ENCODE measurements at places on chromosomes 13 and 19. TPM values are rescaled to one million over a fixed set of nuclear protein-coding genes. Genes with fewer than 3 reads are reported as not detected.

DNA sequence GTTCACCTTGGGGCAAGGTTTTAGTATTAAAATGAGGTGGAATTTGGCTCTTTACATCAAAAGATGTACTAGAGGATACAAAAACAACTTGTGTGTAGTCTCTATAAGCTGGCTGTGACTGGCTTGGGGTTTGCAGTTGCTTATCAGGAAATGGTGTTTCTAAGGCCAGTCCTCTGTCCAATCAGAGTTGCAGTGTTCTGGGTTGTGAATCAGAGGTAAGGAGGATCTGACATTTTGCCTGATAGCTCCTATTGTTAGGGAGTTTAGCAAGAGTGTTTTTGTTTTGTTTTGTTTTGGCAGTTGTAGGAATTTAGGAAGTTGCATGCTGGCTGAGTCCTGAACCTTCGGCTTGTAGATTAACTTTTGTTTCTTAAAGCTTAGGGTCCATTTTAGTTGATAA lies 20.1 kb upstream of the ESD start:
- no peak overlapping the region for H3K4me3 ChIP-seq
- no peaks in the 10 kb centered on the region for H3K4me1 ChIP-seq
- H3K36me3 ChIP-seq: no peaks in the 10 kb centered on the region
- H3K27ac ChIP-seq: no peak overlapping the region
- H3K27me3 ChIP-seq: no peaks in the 10 kb centered on the region

DNA sequence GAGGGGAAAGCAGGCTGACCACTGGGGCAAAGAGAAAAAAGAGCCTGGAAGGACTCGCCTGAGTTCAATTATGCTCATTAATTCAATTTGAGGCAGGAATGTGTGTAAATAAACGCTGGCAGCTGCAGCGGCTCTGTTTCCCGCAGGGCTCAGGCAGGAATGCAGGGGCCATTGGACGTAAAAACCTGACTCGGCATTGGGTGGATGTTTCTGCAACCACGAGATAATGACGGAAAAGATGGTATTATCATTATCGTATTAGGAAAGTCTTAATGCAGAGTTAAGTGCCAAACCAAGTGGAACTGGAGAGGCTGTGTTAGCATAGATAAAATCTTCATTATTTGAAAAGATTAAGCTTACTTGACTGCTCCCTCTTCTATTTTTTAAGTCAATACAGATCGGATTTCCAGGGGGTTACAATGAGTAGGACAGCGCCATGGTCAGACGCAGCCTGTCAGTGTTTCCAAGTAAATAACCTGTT lies 169.8 kb downstream of the SHISA2 start:
- H3K27ac ChIP-seq: no peak overlapping the region
- no peaks in the 10 kb centered on the region for H3K36me3 ChIP-seq
- H3K4me1 ChIP-seq: no peaks in the 10 kb centered on the region
- DNase-seq: no peak
- no peak overlapping the region for H3K4me3 ChIP-seq

DNA sequence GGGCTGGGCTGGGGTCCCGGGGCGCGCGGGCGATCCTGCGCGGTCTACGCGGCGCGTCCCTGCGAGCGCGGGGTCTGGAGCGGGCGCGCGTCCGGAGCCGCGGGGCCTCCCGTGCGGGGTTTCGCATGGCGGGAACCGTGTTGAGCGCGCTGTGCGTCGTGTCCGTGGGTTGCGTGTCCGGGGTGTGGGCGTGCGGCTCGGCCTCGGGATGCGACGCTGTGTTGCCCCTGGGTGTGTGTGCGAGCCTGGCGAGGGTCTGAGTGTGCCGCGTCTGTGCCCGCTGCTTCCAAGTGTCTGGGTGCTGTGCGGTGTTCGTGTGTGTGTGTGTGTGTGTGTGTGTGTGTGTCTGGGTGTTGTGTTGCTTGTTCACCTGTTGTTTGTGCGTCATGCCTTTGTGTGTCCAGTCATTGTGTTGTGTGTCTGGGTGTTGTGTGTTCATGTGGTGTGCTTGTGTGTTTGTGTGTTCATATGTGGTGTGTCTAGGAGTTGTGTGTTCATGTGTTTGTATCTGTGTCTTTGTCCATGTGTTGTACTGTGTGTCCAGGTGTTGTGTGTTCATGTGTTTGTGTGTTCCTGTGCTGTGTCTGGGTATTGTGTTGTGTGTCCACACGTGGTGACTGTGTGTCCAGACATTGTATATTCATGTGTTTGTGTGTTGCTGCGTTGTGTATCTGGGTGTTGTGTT lies 552 bp downstream of the PLK5 start:
- peaks cover 28% of the 10 kb centered on the region for H3K27me3 ChIP-seq
- H3K4me3 ChIP-seq: no peak overlapping the region
- no peak overlapping the region for H3K27ac ChIP-seq
- no peaks in the 10 kb centered on the region for H3K36me3 ChIP-seq

Gene OVOL3
- total RNA-seq: not detected

- DNase-seq: no peak
- no peak overlapping the region for H3K4me3 ChIP-seq
- no peaks in the 10 kb centered on the region for H3K27me3 ChIP-seq
- H3K36me3 ChIP-seq: no peaks in the 10 kb centered on the region
- H3K4me1 ChIP-seq: no peaks in the 10 kb centered on the region
Measured at GRCh38 chr13:60427285-60427684, 30.3 kb downstream of the TDRD3 start.

- no peaks in the 10 kb centered on the region for H3K36me3 ChIP-seq
- H3K4me3 ChIP-seq: no peak overlapping the region
- no peak overlapping the region for H3K27ac ChIP-seq
- no peaks in the 10 kb centered on the region for H3K4me1 ChIP-seq
Measured at GRCh38 chr13:60035874-60036273, 127.9 kb downstream of the DIAPH3 start.

DNA sequence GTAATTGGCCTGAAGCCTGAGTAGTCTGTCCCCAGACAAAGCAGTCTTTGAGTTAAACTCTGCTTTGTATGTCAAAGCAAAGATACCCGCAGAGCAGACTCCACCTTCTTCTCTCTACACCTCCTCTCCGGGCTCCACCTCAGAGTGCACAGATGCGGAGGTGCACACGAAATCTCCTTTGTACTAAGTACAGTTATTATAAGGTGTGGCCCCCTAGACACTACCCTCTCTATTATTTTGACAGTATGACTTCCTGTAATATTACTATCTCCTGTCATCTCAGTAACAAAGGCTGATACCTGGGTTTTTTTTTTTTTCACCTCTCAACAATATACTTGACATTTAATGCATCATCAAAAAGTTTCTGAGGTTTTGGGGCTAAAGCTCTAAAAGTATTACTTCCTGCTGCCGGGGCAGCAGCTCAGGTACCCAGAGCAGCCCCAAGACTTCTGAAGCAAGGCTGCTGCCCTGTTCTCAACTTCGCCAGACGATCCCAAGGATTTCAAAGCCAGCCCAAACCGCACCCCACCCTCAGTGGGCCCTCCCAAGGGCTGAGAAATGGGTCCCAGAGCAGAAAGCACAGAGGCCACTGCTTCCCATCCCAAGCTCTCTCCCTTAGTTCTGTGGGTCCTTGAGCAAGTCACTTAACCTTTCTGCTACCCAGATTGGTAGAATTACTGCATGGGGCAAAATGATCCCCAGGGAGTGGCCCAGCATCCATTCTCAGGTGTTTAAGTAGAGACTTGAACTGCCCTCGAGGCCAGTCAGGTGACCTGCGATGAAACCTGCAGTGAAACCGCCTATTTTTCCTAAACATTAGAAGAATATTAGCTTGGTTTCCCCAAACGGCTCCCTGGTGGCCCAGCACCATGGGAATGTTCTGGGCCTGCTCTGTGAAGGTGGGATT lies 180.6 kb downstream of the FOXO1 start:
- peak overlapping the region; percentile 64 for H3K27ac ChIP-seq
- peaks cover 3% of the 10 kb centered on the region for H3K4me1 ChIP-seq
- no peaks in the 10 kb centered on the region for H3K27me3 ChIP-seq
- H3K36me3 ChIP-seq: no peaks in the 10 kb centered on the region
- H3K4me3 ChIP-seq: no peak overlapping the region

DNA sequence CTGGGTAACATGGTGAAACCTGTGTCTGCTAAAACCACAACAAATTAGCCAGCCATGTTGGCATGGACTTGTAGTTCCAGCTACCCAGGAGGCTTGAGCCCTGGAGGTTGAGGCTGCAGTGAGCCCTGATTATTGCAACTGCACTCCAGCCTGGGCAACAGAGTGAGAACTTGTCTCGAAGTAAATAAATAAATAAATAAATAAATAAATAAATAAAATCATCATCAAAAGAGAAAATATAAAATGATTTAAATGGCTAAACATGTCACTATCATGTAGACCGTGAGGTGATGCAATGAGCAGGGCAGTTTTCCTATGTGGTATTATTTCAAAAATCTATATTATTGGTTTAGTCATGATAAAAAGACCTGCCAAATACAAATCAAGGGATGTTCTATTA lies 2074.3 kb downstream of the PCDH9 start:
- no peaks in the 10 kb centered on the region for H3K4me1 ChIP-seq
- no peak overlapping the region for H3K27ac ChIP-seq
- no peaks in the 10 kb centered on the region for H3K27me3 ChIP-seq
- H3K4me3 ChIP-seq: no peak overlapping the region
- no peak for DNase-seq
- H3K36me3 ChIP-seq: no peaks in the 10 kb centered on the region

Gene ZNF320
- total RNA-seq: 17.7 TPM

- DNase-seq: no peak
- no peak overlapping the region for H3K4me3 ChIP-seq
- no peaks in the 10 kb centered on the region for H3K27me3 ChIP-seq
- no peak overlapping the region for H3K27ac ChIP-seq
Measured at GRCh38 chr19:8254286-8255001, 45.3 kb downstream of the CERS4 start.

- no peaks in the 10 kb centered on the region for H3K4me1 ChIP-seq
- no peak overlapping the region for H3K4me3 ChIP-seq
- H3K27ac ChIP-seq: no peak overlapping the region
- DNase-seq: no peak
Measured at GRCh38 chr19:48458016-48458415, 2.6 kb downstream of the KCNJ14 start.

Gene GRIN2D
- 0.47 TPM for total RNA-seq

- H3K27ac ChIP-seq: no peak overlapping the region
- DNase-seq: no peak
- no peaks in the 10 kb centered on the region for H3K4me1 ChIP-seq
- H3K27me3 ChIP-seq: no peaks in the 10 kb centered on the region
- H3K4me3 ChIP-seq: no peak overlapping the region
- no peaks in the 10 kb centered on the region for H3K36me3 ChIP-seq
Measured at GRCh38 chr19:46442808-46443450, 14.2 kb upstream of the PNMA8C start.

DNA sequence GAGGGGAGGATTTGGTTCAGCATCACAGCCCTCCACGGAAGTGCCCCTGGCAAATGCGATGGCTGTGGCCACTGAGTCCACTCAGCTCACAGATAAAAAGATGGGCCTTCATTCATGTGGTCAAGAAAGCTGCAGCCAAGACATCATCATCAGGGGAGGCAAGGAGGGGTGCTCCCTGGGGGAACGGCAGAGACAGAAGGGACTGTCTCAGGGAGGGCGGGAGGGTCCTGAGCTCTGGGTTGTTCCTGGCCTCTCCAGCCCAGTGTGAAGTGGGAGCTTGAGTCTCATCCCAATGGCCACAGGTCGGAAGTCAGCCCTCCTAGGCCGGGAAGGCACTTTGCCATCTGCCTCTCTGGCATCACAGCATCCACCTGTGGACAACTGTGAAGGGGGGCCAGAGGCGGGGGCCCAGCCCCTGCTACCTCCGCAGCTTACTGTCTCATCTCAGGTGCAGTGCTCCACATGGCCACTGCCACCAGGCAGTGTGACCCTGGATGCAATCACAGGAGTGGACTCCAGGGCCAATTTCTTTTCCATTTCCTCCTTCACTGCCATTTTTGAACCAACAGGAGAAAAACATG lies 137.8 kb upstream of the SOX1 start:
- no peaks in the 10 kb centered on the region for H3K4me1 ChIP-seq
- H3K4me3 ChIP-seq: no peak overlapping the region
- no peak overlapping the region for H3K27ac ChIP-seq
- H3K36me3 ChIP-seq: no peaks in the 10 kb centered on the region
- no peak for DNase-seq

- H3K36me3 ChIP-seq: no peaks in the 10 kb centered on the region
- no peaks in the 10 kb centered on the region for H3K27me3 ChIP-seq
- H3K4me3 ChIP-seq: no peak overlapping the region
- H3K27ac ChIP-seq: no peak overlapping the region
- H3K4me1 ChIP-seq: no peaks in the 10 kb centered on the region
- DNase-seq: no peak
Measured at GRCh38 chr13:49893591-49893990, 42.5 kb downstream of the SPRYD7 start.

GRCh38 chr13:44906230-44906629 lies 83.0 kb downstream of the NUFIP1 start:
- no peaks in the 10 kb centered on the region for H3K4me1 ChIP-seq
- H3K36me3 ChIP-seq: no peaks in the 10 kb centered on the region
- H3K27me3 ChIP-seq: no peaks in the 10 kb centered on the region
- DNase-seq: no peak

GRCh38 chr13:36806102-36806501 lies 12.9 kb upstream of the RFXAP start:
- no peak for DNase-seq
- no peak overlapping the region for H3K4me3 ChIP-seq
- H3K27ac ChIP-seq: no peak overlapping the region

- H3K27me3 ChIP-seq: no peaks in the 10 kb centered on the region
- peaks cover 50% of the 10 kb centered on the region for H3K36me3 ChIP-seq
- DNase-seq: no peak
- no peak overlapping the region for H3K27ac ChIP-seq
- H3K4me1 ChIP-seq: peaks cover 3% of the 10 kb centered on the region
Measured at GRCh38 chr19:9431475-9431874, 3.9 kb downstream of the ZNF266 start.

DNA sequence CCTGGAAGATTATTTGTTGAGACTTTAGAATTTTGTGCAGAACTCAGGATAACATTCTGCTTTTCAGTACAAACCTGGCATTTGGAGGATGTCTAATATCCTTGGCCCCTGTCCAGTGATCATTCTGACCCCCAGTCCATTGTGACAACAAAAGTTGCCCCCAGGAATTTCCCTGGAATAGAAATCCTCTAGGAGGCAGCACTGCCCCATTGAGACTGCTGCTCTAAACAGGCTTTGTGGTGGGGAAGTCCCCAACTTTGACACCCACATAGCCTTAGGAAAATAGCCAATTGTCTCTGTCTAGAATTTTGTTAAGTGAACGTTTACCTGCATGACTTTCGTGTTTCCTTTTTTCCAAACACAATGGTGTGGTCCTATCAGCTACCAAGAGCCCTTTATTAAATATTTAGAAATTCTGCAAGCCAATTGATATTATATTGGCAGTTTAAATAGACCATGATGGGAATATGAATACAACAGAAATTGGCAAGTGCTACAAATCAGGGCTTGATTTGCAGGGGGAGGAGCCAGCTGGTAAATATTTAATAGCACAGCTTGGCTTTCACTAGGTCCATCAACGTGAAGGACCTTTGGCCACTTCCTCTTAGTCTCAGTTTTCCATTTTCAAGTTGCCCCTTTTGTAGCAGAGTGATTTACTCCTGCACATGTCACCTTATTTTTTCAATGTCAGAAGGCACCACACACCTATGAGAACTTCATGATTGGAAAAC lies 451.7 kb downstream of the EFNB2 start:
- H3K27ac ChIP-seq: peak overlapping the region; percentile 32
- no peaks in the 10 kb centered on the region for H3K36me3 ChIP-seq
- no peaks in the 10 kb centered on the region for H3K27me3 ChIP-seq
- peaks cover 11% of the 10 kb centered on the region for H3K4me1 ChIP-seq
- peak; percentile 66 for DNase-seq
- H3K4me3 ChIP-seq: no peak overlapping the region

Gene TTC9B
- total RNA-seq: not detected
